ENCODE measurements at places on chromosomes 2 and 18.

DNA sequence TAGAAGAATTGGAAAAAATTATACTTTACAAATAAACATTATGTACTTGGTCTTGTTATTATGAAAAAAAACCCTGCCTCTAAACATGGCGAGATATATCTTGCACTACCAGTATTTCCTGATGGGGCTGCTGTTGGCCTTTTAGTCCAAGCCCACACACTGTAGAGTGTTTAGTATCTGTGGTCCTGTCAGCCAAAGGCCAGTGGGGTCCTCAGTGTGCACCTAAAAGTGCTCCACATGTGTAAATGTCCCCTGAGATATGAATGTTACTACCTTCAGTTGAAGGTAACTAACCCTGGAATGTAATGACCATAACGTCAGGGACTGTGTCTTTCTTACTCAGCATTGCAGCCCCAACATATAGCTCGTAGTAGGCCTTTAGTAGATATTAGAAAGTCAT, 71.1 kb upstream of the HK2 start:
- peak; percentile 6 for DNase-seq
- H3K27me3 ChIP-seq = no peaks in the 10 kb centered on the region
- H3K27ac ChIP-seq = no peak overlapping the region
- peaks cover 35% of the 10 kb centered on the region for H3K4me1 ChIP-seq

DNA sequence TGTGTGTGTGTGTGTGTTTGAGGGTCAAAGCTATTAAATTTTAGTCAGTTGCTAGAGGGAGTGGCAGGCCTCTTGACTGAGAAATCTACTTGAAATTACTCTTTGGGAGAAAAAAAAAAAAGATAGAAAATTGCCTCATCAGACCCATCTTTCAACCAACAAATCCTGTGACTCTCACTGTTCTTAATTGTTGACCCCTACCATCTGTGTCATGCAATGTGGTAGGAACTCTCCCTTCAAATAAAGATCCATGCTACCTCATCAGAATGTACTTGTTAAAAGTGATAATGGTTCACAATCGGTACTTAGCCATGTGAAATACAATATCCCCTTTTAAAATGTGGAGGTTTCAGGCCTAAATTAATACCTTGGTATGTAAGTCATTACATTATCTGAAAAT, 670.8 kb upstream of the FANCL start:
- no peaks in the 10 kb centered on the region for H3K27me3 ChIP-seq
- no peaks in the 10 kb centered on the region for H3K36me3 ChIP-seq
- no peak overlapping the region for H3K27ac ChIP-seq
- DNase-seq = no peak
- no peak overlapping the region for H3K4me3 ChIP-seq
- no peaks in the 10 kb centered on the region for H3K4me1 ChIP-seq

DNA sequence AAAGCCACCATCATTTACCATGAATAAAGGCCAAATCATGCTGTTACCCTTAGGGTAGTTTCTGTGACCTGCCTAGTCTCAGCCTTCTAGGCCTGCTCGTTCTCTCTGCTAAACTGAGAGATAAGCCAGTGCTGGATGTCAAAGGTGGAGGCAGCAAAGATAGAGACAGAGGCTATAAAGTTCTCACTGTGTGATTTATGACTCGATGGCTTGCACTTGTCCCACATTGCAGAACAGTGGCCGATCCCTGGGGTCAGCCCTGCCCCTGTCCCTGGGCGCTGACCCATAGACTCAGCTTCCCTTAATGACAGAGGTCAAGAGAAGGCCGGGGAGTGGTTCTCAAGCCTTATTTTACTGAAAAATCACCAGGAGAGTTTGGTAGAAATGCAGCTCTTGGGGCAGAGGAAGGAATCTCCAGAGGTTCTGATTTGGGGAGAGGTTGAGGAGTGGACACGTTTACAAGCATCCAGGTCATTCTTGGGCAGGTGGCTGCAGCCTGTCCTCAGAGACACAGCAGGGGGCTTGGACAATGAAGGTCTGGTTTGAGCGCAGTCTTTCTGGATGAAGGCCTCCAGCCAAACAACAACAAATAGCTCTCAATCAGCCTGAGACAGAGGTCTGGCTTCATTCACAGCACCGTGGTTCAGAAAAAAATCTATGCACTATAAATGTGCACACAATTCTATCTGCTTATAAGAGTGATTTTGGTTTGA, 143.5 kb downstream of the ACKR3 start:
- no peak overlapping the region for H3K4me3 ChIP-seq
- peaks cover 6% of the 10 kb centered on the region for H3K27me3 ChIP-seq
- H3K27ac ChIP-seq = no peak overlapping the region
- H3K4me1 ChIP-seq = peaks cover 41% of the 10 kb centered on the region

- H3K36me3 ChIP-seq = no peaks in the 10 kb centered on the region
- no peaks in the 10 kb centered on the region for H3K4me1 ChIP-seq
- no peak overlapping the region for H3K27ac ChIP-seq
- DNase-seq = no peak
- H3K27me3 ChIP-seq = no peaks in the 10 kb centered on the region
Measured at GRCh38 chr2:240195316-240195861, 54.9 kb upstream of the OTOS start.

DNA sequence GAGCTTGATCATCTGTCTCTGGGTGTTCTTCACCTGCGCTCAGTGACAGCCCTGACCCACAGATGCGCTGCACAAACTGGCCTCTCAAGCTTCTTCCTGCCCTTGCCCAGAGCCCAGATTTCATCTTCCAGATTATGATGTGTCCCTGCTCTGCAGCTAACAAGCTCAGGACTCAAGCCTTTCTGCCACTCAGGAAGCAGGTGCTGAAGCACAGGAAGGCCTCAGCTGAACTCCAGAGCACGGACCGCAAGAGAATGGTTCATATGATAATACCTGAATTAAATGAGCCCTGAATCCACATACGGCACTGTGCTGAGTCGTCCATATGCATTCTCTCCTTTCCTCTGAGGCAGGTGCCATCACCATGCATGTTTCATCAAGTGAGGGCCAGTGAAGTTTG, 3.8 kb downstream of the CD207 start:
- DNase-seq = no peak
- peaks cover 22% of the 10 kb centered on the region for H3K4me1 ChIP-seq
- H3K27ac ChIP-seq = peak overlapping the region; percentile 9
- H3K4me3 ChIP-seq = no peak overlapping the region

- no peak overlapping the region for H3K4me3 ChIP-seq
- H3K27me3 ChIP-seq = no peaks in the 10 kb centered on the region
- no peaks in the 10 kb centered on the region for H3K36me3 ChIP-seq
Measured at GRCh38 chr18:44500808-44501610, 179.7 kb upstream of the SETBP1 start.

- H3K27ac ChIP-seq = no peak overlapping the region
- DNase-seq = no peak
- H3K4me3 ChIP-seq = no peak overlapping the region
- no peaks in the 10 kb centered on the region for H3K36me3 ChIP-seq
Measured at GRCh38 chr18:29056800-29057199, 879.9 kb upstream of the CDH2 start.

GRCh38 chr2:113078350-113078839, 10.6 kb downstream of the IL1F10 start:
- no peaks in the 10 kb centered on the region for H3K27me3 ChIP-seq

- DNase-seq = peak; percentile 81
- no peak overlapping the region for H3K4me3 ChIP-seq
- H3K36me3 ChIP-seq = no peaks in the 10 kb centered on the region
- peaks cover 38% of the 10 kb centered on the region for H3K4me1 ChIP-seq
- H3K27ac ChIP-seq = peak overlapping the region; percentile 77
Measured at GRCh38 chr2:39128919-39129391, 8.1 kb upstream of the SOS1 start.

- H3K27me3 ChIP-seq = no peaks in the 10 kb centered on the region
- H3K36me3 ChIP-seq = no peaks in the 10 kb centered on the region
- H3K4me1 ChIP-seq = peaks cover 7% of the 10 kb centered on the region
- no peak overlapping the region for H3K27ac ChIP-seq
- DNase-seq = peak; percentile 9
Measured at GRCh38 chr2:85951351-85952067, 62.7 kb upstream of the ST3GAL5 start.

DNA sequence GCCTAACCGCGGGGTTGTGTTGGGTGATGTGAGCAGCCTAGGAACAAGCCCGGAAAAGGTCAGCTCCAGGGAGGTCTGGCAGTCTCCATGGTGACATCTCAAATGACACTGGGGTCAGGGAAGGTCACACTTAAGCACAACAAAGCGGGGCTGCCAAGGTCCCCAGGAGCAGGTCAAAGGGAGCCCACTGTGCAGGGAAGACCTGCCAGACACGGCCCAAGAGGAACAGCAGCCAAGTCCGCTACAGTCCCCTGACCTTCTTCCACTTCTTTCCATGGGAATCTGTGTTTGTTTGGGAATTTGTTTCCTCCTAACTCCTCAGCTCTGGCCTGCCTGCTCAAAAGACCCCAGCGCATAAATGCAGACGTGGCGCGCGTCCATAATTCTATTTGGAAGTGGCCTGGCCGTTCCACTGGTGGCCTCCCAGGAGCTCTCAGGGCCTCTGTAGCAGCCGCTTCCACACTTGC, 232.1 kb upstream of the COPS8 start:
- H3K36me3 ChIP-seq = no peaks in the 10 kb centered on the region
- H3K27ac ChIP-seq = no peak overlapping the region
- H3K27me3 ChIP-seq = peaks cover 4% of the 10 kb centered on the region
- no peak overlapping the region for H3K4me3 ChIP-seq

- no peaks in the 10 kb centered on the region for H3K27me3 ChIP-seq
- H3K27ac ChIP-seq = no peak overlapping the region
- no peak for DNase-seq
- H3K4me3 ChIP-seq = no peak overlapping the region
Measured at GRCh38 chr2:20391951-20392699, 41.5 kb upstream of the PUM2 start.

DNA sequence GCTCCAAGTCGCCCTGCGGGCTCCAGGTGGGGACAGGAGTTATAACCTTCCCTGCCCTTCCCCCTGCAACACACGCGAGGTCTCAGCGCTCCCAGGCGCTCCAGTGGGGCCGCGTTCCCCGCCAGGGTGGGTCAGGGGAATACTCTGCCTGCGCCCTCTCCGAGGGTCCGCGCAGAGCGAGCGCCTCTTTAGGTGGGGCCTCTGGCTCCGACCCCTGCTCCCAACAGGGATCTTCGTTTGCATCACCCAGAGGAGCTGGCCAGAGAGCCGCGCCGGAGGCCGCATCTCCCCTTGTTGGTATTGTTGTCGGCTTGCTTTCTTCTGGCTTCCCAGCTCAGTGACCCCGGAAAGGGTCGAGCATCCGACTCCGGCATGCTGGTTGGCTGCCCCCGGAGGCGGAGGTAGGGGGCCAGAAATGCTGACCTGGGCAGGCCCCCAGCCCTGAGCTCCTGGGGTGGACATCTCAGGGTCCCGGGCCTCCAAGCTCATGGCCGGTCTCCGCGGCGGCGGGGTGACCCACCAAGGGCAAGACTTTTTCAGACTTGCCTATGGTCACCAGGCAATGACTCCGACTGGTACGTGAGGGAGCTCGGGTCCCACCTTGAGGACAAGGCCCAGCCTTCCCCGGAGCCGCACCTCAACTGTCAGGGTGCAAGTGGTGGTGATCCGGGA, 11.2 kb upstream of the EN1 start:
- H3K36me3 ChIP-seq = no peaks in the 10 kb centered on the region
- peaks cover 86% of the 10 kb centered on the region for H3K27me3 ChIP-seq
- H3K4me3 ChIP-seq = no peak overlapping the region
- no peak overlapping the region for H3K27ac ChIP-seq
- DNase-seq = no peak
- H3K4me1 ChIP-seq = peaks cover 11% of the 10 kb centered on the region

- H3K27me3 ChIP-seq = no peaks in the 10 kb centered on the region
- no peak for DNase-seq
- no peak overlapping the region for H3K4me3 ChIP-seq
Measured at GRCh38 chr2:160584972-160585494, 91.4 kb upstream of the RBMS1 start.

- no peaks in the 10 kb centered on the region for H3K27me3 ChIP-seq
- no peaks in the 10 kb centered on the region for H3K36me3 ChIP-seq
- no peak overlapping the region for H3K4me3 ChIP-seq
- no peaks in the 10 kb centered on the region for H3K4me1 ChIP-seq
- no peak for DNase-seq
- H3K27ac ChIP-seq = no peak overlapping the region
Measured at GRCh38 chr18:41052625-41053024, 902.4 kb upstream of the PIK3C3 start.

DNA sequence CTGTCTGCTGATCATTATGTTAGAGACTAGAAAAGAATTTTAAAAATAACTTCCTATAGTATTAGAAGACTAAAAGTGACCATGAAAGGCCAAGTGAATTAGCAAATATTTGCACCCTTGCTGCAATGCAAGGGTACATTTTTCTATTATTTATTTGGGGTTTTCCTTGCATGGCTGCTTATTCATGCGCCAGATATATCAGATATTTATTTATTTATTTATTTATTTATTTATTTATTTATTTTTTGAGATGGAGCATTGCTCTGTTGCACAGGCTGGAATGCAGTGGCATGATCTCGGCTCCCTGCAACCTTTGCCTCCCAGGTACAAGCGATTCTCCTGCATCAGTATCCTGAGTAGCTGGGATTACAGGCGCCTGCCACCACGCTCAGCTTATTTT, 126.3 kb upstream of the LMAN1 start:
- H3K27ac ChIP-seq = no peak overlapping the region
- H3K4me1 ChIP-seq = no peaks in the 10 kb centered on the region
- H3K36me3 ChIP-seq = no peaks in the 10 kb centered on the region
- DNase-seq = no peak
- no peak overlapping the region for H3K4me3 ChIP-seq
- no peaks in the 10 kb centered on the region for H3K27me3 ChIP-seq

DNA sequence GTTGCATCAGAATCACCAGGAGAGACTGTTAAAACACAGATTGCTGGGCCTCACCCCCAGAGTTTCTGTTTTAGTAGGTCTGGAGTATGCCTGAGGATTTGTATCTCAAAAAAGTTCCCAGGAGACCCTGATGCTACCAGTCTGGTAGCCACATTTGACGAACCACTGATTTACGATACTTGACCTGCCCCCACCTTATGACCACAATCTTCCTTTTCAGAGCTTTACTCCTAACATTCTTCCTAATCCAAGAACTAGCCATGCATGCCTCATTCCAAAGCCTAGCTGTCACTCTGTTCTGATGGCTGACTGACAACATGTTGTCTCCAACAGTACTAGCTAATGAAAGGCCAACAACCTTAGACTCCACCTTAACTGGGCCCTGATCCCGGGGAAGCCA, 191.4 kb downstream of the MBD2 start:
- no peaks in the 10 kb centered on the region for H3K27me3 ChIP-seq
- DNase-seq = no peak
- H3K4me3 ChIP-seq = no peak overlapping the region

DNA sequence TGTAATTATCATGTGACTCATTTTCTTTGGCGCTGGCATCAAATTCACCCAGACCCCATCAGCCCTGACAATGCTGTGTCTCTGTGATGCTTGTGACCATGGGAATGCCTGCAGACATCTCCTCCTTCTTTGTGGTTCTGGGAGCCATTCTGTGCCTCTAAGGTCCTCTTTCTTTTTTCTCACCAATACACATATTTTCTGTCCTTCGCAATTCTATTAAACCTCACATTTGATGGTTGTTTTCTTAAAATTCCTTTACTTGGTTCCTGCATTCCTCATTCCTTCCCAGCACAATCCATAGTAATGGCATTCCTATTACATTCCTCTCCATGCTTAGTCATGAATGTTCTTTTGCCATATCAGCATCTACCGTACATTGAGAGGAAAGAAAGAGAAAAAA, 375.3 kb downstream of the PIK3C3 start:
- H3K4me1 ChIP-seq = no peaks in the 10 kb centered on the region
- H3K36me3 ChIP-seq = no peaks in the 10 kb centered on the region
- no peak for DNase-seq
- no peak overlapping the region for H3K4me3 ChIP-seq
- no peaks in the 10 kb centered on the region for H3K27me3 ChIP-seq
